ENCODE measurements at places on chromosomes 1 and 21.
A peak's percentile ranks its signal among the peaks of the same experiment; 100 is the strongest.

DNA sequence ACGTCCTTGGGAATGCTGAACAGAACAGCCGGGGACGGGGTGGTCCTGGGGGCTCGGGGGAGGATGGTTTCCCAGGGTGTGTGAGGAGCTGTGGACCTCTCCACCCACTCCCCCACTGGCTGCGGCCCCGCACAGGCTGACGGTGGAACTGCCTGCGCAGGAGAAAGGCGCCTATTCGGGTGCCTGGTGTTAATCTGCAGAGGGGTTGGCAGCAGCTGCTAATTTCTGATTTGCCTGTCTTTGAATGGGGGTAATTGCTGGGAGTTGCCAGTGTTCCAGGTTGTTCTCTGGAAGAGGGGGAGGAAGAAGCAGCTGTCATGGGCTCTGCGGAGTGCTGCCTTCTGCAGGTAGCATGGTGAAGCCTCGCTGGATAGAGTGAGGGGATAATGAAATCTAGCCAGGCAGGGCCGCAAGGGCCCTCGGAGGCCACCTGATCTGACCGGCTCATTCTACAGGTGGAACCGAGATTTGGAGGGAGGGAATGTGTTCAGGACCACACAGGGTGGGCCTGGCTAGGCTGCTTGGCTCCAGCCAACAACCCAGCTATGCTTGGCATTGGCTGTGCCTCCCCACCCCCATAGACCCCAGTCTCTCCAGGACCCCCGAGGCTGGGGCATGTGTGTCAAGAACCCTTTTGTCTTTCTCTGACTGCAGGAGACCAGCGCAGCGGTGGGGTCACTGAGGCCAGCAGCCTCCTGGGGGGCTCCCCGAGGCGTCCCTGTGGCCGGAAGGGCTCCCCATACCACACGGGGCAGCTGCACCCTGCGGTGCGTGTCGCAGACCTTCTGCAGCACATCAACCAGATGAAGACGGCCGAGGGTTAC lies 67.1 kb downstream of the PTPRU start:
- DNase-seq: no peak

- no peak for DNase-seq
These were observed 169.2 kb upstream of the IRF2BP2 start for GRCh38 chr1:234779160-234779538.

DNA sequence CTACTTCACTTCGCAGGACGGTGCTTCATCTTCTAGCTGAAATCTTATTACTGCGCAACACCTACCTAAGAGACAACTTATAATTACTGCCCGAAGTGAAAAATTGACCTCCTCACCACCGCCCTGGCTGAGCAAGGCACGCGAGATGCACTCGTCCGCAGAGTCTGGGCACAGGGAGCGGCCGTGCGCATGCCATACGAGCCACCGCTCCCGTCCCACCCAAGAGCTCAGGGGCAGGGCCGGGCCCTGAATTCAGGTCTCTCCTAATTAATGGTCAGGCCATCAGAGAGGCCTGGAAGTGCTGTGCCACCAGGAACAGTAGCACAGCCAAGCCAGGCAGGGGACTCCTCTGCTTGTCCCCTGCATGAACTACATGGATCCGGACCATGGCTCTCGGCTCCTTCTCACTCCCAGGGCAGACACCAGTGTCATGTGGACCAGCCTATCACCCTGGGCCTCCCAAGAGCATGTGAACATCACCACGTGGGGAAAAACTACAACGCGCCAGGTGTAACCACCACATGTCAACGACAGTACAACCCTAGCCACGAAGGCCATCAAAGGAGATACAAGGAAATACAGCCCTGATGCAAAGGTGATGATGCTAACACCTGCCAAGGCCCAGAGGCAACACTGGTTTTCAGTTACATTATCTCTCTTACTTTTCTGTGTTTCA lies 11.5 kb downstream of the RIPK4 start:
- no peak for DNase-seq

DNA sequence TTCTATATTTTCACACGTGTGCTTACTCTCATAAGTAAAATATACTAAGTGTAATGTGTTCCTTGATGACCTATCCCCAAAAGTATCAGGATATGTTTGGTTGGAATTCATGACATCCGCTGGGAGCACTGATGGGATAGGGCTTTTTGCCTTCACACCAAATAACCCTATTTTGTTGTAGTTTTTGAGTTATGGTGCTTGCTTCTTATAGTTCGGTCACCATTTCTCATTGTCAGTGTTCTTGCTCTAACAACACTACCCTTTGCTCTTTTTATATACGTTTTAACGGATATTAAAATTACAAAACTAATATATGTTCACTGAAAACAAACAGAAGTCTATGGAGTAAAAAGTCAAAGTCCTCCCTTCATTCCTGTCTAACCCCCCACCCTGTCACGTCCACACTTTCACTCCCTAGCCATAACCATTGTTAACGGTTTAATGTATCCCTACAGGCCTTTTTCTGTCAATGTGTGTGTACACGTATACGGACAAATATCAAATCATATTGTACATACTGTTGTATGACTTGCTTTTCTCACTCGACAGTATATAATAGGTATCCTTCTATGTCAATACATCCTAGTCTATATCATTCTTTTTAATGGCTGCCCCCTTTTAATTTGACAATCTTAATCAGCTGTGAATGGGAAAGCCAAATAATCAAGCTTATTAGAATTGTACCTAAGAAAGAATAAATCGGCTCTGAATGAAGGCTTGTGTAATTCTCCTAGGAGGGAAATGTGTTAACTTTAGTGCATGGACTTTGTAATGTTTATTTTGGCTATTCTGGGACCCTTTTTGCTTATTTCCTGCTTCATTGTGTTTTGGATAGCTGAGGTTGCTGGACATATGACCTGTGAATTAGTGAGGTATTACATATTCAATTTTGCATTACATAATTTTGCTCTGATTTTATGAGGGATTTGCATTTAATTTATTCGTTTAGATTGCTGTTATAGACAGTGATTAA lies 3.5 kb upstream of the RNF220 start:
- no peak for DNase-seq

DNA sequence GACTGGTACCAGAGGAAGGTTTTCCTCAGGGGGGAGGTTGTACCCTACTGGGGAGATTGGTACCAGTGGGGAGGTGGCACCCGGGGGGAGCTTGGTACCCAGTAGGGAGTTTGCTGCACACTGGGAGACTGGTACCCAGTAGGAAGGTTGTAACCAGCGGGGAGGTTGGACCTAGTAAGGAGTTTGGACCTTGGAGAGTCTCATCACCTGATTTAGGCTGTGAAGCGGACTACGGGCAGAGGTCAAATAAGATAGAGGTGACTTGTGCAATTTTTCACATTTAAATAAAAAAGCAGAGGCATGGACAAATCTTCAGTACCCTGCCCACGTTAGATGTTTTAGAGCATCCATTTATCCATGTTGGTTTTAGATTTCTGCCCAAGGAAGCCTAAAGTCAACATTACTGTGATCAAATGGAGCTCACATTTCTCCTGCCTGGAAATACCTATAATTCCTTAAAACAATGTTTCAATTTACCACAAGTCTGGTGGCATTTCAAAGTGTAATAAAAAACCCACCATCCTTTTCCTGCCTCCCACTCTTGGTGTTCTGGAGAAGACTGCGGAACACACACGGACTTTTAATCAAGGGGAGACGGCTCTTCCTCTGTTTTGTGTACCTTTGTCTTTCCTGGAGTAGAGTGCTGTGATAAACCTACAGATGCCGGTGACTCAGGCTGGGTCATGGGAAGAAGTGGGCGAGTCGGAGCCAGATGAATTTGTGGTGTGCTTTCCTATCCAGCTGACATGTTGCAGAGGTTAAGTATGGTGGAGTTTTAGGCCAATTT lies 36.2 kb upstream of the MRPS6 start:
- DNase-seq: no peak

GRCh38 chr1:18072066-18072465 lies 35.5 kb upstream of the IGSF21 start:
- no peak for DNase-seq

DNA sequence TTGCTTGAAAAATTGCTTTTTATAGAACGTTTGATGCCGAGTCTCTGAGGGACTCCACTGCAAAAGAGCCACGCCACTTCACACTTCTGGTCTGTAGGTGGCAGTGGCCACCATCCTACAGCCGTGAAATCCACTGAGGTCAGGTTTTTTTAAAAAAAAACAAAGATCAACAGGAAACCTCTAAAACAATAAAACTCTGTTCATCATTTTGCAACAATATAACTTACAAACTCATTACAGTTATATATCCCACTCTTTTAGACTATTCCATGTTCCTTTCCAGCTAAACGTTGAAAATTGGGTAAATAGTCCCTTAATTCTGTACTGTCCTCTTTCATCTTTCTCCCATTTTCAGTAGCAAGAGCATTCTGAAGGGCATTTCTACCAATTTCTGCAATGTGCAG lies 64.6 kb upstream of the FMN2 start:
- no peak for DNase-seq

DNA sequence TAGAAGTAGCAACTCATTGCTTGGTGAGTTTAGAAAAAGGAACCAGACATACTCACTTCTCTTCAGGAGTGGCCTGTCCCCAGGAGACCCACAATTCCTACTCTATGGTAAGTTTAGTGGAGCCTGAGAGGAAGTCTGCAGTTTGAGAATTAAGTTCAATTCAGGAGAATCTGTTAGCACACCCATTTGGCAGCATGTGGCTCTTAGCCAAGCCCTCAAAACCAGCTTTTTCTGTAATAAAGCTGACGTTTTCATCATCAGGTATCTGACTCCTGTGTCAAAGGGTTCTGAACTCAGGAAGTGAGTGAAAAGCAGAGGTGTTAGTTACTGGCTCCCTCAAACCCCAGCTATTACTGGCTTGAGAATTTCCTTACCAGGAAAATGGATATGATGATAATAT lies 20.4 kb upstream of the RGS16 start:
- no peak for DNase-seq

DNA sequence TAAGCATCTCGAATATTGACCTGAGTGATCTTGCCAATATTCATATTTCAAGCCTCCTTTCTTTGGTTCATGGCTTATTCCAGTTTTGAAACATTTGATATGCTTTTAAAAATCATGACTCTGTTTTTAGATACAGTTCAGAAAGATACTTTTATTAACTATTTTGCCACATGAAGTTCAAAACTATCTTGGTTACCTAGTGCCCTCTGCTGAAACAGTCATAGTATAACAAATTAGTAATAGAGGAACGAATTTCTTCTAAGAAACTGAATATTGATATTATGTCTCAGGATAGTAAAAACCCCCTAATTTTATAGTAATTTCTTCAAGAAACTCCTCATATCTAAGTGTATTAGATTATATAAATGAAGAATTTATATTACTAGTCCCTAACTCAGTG lies 52.6 kb upstream of the RC3H1 start:
- no peak for DNase-seq

- no peak for DNase-seq
These were observed 30.0 kb downstream of the WLS start for GRCh38 chr1:68202239-68202832.

DNA sequence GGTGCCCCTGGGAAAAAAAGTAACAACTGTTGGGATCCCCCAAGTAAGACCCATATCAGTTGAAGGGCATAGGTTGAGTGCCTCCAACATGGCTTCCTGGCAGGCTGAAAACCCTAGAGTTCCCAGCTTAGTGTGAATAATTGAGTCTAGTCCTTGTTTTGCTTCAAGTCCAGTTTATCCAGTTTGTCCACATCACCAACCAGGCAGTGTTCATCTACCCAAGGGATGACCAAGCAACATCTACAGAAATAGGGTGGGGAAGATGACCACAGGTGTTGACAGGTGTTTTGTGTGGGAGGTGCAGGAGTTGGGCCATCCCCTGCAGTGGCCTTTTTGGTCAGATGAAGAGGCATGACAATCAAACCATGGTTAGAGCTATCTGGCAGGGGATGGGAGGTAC lies 54.3 kb upstream of the ERO1B start:
- no peak for DNase-seq

- no peak for DNase-seq
These were observed 11.5 kb upstream of the C1orf53 start for GRCh38 chr1:197890936-197891335.

DNA sequence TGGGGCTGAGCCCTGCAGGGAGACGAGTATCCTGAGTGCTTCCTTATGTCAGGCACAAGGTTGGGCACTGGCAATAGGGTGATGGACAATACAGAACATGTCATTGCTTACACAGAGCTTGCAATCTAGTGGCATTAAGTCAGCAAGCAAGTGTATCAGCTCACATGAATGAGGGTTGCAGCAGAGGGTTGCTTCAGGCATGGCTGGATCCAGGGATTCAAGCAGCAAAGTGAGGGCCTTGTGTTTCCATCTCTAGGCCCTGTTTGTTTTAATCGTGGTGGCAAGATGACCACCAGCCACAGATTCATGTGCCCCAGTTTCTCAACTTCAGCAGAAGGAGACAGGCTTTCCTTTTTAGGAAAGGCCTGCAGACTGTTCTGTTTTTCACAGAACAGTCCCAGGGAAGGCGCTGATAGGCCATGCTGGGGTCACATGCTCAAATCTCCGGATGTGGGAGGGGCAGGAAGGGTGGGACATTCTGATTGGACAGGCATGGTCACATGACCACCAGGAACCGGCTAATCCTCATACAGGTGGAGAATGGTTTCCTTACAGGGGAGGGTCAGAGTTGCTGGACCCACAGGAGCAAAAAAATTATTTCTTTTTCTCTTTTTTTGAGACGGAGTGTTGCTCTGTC lies 14.4 kb downstream of the PLOD1 start:
- DNase-seq: no peak

- DNase-seq: no peak
These were observed 75.1 kb downstream of the PHTF1 start for GRCh38 chr1:113684153-113684541.

GRCh38 chr1:31775210-31775999 lies 11.3 kb upstream of the ADGRB2 start:
- no peak for DNase-seq

DNA sequence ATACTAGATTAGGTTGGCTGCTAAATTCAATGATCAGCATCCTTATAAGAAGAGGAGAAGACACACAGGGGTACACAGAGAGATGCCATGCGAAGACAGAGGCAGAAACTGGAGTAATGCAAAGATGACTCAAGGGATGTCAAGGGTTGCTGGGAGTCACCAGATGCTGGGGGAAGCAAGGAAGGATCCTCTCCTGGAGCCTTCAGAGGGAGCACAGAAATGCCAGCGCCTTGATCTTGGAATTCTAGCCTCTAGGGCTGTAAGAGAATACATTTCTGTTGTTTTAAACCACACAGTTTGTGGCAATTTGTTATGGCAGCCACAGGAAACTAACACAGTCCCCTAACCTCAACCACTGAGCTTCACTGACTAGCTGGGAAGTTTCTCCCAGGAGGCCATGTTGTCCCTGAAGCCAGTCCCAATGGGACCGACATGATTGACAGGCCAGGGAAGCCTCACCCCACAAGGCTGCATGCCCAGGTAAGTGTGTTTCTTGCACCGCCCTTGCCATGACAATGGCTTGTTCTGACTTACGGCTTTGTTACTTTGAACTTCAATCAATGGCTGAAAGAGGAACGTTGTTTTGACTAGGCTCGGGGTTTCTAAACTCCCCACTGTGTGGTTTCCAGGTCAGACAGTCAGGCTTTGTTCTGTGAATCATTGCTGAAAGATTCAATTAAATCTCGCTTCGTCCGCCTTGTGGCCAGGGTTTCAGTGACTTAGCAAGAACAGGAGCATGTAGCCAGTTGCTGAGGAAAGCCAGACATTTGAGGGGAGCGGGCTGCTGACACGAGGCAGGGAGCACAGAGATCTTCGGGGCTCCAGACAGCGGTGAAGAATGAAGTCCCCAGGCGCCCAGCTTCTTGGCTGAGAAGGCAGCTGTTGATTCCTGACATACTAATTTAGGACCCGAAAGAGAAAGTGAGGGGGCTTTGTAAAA lies 62.3 kb downstream of the RUNX1 start:
- peak; percentile 63 for DNase-seq

- no peak for DNase-seq
These were observed 100.3 kb upstream of the C1orf87 start for GRCh38 chr1:60173729-60174505.

Measured in naive thymus-derived CD8-positive, alpha-beta T cell (primary cell).